Hematopoietic multipotent progenitor cell treated with erythropoietin and hydrocortisone succinate and interleukin-3 and kit ligand, for 4 days (in vitro differentiated cells): ENCODE measurements at places on chromosomes 13 and 19.

- DNase-seq, result peak; percentile 94
Observed at GRCh38 chr19:1856698-1857603, 6.4 kb downstream of the KLF16 start.

GRCh38 chr19:58009666-58010301 is 7.2 kb upstream of the ZNF606 start:
- DNase-seq, result peak; percentile 91

GRCh38 chr13:72834601-72835000 is 52.7 kb downstream of the PIBF1 start:
- DNase-seq, result no peak

DNA sequence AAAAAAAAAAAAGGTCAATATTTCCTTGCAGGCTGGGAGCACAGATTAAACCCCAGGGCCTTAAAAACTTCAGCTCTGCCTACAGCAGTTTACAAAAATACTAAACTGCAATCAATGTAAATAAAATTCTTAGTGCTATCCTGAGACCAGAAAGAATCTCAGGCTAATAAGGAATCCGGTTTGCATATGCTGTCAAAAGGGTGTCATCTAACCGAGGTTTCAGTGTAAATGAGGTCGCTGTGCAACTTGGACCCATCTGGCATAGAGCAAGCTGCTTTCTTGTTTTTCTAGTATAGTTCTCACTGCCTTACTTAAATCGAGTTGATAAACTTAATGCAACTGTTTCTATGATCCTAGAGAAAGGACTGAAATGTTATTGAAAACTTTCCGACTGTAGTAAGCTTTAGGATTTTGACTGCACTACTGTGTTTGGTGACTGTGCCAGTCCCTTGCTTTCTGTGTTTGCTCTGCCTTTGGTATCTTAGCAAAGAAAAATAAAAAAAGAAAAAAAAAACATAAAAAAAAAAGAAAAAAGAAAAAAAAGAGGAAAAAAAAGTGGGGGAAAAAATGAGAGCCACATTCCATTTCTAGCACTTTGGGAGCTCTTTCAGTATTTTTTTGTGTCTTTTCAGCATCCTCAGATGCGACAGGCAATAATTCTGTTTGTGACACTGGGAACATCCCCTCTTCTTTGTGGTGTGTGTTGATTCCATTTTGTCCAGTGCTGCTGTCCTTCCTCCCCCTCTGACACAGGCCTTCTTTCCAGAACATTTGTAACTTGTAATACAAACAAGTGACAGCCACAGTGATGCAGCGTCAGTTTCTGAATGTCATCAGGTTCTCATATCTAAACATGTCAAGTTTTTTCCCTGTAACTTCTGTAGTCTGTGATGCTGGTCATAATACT is 340.5 kb downstream of the ZNF536 start:
- DNase-seq, result no peak

GRCh38 chr13:99042521-99043250 is 64.8 kb upstream of the DOCK9 start:
- no peak for DNase-seq

DNA sequence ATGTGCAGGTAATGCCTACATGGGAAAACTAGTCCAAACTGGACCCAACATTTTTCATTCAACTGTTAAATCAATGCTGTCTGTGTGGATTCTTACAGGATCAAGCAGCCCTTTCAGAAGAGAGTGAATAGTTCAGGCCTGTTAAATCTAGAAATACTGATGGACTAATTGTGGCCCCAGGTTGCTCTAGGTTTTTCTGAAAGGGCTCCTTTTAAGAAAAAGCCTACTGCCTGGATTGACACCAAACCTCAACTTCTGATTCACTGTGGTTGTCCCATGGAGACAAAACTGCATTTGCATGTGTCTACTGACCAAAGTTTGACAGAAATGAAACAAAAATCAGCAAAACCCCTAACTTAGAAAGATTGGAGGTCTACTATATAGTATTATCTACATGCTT is 437.0 kb downstream of the KLF12 start:
- no peak for DNase-seq

- peak; percentile 25 for DNase-seq
Observed at GRCh38 chr13:49371943-49372613, 71.8 kb downstream of the CAB39L start.

DNA sequence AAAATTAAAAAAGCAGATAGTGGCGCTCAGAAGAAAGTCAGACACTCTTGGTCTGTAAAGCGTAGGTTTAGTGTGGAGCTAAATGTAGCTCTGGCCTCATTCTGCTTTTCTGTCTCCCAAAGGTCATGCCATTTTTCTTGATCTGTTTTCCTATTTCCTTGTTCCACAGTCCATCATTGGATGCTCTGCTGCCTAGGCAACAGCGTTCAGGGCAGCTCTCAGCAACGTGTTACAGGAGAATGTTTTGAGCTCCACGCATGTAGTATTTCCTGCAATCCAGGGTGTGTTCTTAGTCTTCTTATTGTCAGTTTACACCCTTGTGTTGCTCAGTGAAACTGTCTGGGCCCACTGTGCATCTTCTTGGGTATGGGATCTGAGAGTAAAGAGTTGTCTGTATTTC is 46.0 kb upstream of the PCDH8 start:
- no peak for DNase-seq

DNA sequence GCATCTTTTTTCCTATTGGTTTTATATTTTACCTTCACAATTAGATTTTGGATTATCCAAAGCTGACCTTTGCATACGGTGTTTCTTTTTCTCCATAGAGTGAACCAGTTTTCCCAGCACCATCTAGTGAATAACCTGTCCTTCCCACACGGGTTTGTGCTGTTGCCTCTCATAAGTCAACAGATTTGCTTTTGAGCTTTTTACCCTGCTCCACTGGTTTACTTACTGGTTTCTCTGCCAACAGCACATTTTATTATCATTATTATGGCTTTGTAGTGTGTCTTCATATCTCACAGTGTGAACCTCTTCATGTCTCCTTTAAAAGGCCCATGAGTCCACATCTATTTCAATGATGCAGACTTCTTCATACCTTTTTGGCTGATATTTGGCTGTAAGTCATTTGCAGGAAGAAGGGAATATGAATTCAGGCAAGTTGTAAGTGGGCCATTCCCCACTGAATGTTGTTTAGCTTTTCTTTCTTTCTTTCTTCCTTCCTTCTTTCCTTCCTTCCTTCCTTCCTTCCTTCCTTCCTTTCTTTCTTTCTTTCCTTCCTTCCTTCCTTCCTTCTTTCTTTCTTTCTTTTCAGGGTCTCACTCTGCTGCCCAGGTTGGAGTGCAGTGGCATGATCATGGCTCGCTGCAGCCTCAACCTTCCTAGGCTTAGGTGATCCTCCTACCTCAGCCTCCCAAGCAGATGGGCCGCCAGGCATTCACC is 86.8 kb downstream of the TM9SF2 start:
- no peak for DNase-seq

DNA sequence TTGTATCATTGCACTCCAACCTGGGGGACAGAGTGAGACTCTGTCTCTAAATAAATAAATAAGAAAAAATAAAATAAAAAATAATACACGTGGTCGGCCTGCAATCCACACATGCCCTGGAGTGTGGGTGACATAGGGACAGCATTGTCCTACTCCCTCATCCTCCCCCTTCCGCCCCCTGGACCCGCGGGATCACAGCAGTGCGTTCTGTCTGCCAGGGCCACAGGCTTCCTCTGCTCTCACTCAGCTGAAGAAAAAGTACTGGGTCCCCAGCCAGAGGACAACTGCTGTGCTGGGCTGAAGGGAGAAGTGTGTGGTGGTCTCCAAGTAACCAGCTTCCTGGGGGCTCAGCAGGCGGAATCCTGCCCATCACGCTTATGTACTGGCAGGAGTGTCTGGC is 6.3 kb downstream of the BCAT2 start:
- DNase-seq, result no peak

DNA sequence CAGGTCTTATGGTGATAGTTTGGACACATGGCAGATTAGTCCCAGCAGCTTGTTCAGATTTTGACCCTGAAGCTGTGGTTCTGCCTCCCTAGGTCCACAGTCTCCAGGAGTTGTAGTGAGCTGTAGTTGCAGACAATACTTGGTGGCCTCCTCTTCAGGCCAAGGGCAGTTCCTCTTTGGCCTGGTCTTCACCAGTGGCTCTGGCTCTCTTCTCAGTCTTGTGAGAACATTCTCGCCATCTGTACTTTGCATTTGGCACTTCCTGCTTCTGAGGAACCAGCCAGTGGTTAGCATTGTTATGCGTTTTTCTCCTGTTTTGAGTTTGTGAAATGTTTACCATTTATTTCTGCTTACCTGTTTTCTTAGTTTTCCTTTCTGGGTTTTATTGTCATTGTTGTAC is 40.7 kb downstream of the PCCA start:
- peak; percentile 69 for DNase-seq

GRCh38 chr19:33705860-33706259 is 84.1 kb downstream of the CHST8 start:
- DNase-seq, result no peak

GRCh38 chr19:53927739-53928138 is 18.7 kb downstream of the CACNG7 start:
- peak; percentile 78 for DNase-seq

GRCh38 chr13:79593641-79594275 is 112.8 kb downstream of the NDFIP2 start:
- no peak for DNase-seq

- DNase-seq, result no peak
Observed at GRCh38 chr13:43805071-43805468, 18.3 kb upstream of the ENOX1 start.

GRCh38 chr13:36193151-36193855 is 21.1 kb downstream of the SOHLH2 start:
- no peak for DNase-seq

DNA sequence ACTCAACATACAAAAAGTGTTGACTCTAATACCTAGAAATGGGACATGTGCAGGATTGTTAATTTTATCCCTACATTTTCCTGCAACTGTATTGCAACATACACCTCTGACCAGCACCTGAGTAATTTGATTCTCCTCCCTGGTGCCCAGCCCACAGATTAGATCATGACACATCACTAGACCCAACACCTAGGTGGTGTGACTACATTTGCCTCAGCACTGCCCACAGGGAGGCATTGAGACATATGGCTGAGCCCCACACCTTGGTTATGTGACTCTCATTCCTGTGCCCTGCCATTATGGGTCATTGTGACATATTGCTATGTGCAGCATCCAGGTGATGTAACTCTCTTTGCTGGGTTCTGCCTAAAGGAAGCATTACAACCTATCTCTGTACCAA is 13.2 kb upstream of the ZNF254 start:
- no peak for DNase-seq

GRCh38 chr13:35672611-35673010 is 196.1 kb upstream of the MAB21L1 start:
- no peak for DNase-seq

GRCh38 chr13:104553896-104554295 is 1487.7 kb upstream of the SLC10A2 start:
- no peak for DNase-seq

DNA sequence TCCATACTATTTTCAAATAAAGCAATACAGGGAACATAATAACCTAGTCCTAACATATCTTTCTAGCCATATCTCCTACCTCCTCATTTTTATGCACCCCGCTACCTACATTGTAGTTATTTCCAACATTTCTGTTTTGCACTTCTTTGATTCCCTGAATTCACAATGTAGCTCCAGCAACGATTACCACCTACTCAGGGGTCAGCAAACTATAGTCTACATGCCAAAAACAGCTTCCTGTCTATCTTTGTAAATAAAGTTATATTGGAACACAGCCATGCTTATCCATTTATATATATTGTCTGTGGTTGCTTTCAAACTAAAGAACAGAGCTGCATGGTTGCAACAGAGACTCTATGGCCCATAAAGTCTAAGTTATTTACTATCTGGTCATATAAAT is 16.7 kb downstream of the MYCBP2 start:
- no peak for DNase-seq
